ENCODE measurements at places on chromosomes 4 and X.

- DNase-seq: no peak
These were observed 59.2 kb upstream of the SLC39A8 start for GRCh38 chr4:102404431-102404969.

DNA sequence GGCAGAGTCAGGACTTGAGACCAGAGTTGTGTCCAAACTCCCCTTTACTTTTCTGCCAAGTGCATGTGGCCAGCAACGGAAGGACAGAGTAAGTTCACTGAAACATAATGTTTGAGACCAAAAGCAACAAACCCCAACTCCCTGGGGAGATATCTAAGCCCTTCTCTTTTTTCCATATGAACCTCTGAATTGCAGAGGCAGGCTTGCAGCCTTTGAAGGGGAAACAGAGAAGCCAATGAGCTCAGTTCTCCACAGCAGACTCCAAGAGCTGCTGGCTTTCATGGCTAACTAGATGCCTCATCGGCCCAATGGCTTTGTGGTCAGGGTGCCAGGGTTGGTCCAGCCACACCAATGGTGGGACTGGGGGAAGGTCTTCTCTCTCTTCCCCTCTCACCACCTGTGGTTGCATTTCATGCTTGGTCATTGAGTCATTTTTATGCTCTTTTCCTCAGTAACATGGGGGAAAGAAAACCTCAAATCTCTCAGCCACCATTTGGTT lies 34.0 kb downstream of the STARD8 start:
- no peak for DNase-seq

GRCh38 chr4:141719585-141719984 lies 83.2 kb downstream of the IL15 start:
- DNase-seq: no peak

DNA sequence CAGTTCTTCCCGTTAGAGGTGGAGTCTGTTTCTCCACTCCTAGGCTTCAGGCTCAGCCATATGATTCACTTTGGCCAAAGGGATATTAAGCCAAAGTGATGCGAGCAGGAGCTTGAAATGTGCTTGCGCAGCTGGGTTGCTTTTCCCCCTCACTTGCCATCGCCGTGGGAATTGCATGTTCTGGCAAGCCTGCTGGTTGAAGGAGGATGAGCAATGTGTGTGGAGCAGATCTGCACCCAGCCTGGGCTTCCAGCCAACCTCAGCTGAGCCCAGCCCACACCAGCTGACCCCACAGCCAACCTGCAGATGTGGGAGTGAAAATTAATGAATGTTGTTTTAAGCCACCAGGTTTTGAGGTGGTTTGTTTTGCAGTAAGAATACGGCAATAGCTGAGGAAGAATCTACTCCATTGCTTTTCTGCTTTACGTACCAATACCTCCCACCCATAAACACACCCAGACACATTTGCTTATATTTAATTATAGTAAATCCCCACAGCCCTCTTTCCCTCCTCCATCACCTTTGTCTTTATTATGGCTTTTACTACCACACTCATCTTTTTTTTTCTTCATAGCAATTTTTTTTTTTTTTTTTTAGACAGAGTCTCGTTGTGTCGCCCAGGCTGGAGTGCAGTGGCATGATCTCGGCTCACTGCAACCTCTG lies 132.8 kb upstream of the FUNDC1 start:
- no peak for DNase-seq

GRCh38 chr4:122920473-122920872 lies 1.9 kb downstream of the NUDT6 start:
- no peak for DNase-seq

DNA sequence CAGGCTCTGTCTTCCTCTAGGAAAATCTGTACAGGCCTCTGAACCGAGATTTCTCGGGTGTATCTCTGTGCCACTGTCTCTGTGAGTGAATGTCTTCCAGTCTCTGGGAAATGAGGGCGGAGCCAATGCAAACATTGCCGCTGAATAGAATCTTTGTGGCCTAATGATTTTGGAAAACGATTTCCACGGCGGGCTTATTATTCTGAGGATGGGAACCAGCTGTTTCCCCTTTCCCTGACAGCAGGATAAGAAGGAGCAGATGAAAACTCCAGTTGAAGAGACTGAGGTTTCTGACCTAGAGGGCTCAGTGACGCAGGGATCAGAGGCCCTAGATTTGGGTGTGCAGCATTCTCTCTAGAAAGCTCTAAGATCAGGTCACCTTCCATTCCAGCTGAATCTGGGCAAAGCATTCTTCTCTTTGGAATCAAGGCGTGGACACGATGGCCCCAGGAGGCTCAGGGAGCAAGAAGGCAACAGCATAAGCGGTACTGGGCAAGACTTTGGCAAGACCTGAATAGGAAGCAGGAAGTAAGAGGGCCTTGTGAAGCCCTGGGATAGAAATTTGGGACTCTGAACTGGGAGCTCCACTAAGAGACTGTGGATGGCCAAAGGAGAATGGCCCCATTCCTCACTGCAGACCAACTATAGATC lies 47.3 kb downstream of the PJA1 start:
- no peak for DNase-seq

- no peak for DNase-seq
These were observed 208.8 kb downstream of the STK32B start for GRCh38 chr4:5260121-5260520.

DNA sequence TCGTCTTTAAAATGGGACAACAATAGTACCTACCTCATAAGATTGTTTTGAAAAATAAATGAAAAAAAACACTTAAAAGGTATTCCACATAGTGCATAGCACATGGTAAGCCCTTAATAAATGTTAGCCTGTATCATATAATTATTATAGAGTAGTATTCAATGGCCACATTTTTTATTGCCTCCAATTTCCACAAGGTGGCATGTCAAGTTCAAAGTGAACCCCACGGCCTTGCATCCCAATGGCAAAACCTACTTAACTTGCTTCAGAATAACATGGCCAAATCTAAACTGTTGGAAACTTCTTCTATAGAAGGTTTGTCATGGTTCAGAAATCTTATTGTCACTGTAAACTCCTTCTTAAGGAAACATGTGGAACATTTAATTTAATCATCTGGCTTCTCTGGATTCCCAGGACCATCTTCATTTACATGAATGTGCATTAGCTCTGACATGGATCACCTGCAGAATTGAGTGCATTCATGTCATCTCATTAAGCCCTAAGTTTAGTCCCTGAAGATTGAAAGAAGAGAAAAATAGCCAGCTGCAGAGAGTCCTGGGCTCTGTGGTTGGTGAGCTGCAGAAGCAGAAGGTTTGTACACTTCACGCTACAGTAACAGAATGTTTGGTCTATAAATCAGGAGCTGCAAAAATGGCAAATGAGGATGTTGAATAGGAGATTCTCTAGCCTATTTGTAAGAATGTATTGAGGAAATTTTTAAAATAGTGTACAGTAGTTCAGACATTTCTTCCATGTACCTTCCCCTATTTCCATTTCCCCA lies 61.0 kb downstream of the ANXA3 start:
- peak; percentile 4 for DNase-seq

- no peak for DNase-seq
These were observed 313.2 kb downstream of the ANTXR2 start for GRCh38 chr4:79759793-79760192.

- DNase-seq: no peak
These were observed 80.6 kb downstream of the MFAP3L start for GRCh38 chr4:169945636-169946035.

DNA sequence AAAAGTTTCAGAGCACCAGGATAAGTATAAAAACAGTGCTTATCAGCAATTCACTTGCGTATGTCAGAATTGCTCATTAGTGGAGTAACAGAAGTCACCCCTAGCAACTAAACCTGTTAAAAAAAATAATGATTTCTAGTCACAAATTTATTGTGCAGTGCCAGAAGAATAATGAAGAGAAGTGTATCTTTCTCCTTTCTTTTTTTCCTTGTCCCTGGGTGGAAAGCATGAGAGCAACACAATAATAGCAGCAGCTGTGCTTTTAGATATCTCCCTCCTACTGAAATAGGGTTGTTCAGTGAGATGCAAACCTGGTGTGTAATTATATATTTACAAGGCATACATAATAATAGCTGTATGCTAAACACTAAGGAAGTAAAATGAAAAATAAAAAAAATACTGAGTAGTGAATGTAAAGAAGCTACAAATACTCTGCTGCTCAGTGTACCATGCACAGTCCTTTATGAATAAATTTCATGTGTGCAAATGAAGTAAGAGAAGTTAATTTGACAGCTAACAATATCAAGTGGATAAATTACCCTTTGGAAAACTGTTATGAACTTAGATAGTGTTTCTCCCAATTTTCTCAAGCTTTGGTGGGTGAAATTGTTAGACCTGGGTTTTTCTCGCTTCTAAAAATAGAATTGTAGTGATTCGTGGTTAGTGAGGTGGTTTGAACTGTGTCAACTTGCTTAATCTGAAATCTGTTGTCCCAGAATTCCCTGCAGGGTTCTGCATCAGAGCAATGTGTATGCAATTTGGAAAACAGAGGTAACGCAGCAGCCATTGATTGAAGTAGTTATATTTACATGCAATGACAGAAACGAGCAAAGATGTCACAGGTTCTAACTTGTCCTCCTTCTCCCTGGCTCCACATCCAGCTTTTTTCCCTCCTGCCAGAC lies 125.7 kb upstream of the NDST3 start:
- no peak for DNase-seq

- DNase-seq: no peak
These were observed 13.8 kb upstream of the SMS start for GRCh38 chrX:21926527-21927278.

- DNase-seq: no peak
These were observed 10.0 kb downstream of the QRFPR start for GRCh38 chr4:121370729-121371325.

- DNase-seq: no peak
These were observed 53.6 kb downstream of the EVC2 start for GRCh38 chr4:5654791-5655190.

DNA sequence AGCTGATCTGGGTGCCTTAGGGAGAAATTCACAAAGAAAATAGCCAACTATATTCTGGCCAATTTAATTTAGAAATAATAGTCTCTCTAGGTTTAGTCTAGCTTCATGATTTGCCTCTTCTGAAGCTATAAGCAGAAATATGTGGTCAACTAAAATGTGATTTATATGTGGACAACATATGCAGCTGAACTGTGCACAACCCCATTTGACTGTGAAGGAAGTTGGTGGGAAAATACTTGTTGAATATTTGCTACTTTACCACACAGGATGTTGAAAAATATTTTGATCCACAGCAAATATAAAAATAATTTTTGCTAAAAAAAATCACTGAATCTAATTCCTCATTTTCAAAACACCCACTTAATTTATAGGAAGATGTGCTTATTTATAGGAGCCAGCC lies 15.7 kb upstream of the RNF128 start:
- DNase-seq: no peak

GRCh38 chrX:110440016-110440805 lies 81.6 kb downstream of the RTL9 start:
- DNase-seq: no peak

GRCh38 chrX:1592470-1593142 lies 1.2 kb downstream of the AKAP17A start:
- no peak for DNase-seq

DNA sequence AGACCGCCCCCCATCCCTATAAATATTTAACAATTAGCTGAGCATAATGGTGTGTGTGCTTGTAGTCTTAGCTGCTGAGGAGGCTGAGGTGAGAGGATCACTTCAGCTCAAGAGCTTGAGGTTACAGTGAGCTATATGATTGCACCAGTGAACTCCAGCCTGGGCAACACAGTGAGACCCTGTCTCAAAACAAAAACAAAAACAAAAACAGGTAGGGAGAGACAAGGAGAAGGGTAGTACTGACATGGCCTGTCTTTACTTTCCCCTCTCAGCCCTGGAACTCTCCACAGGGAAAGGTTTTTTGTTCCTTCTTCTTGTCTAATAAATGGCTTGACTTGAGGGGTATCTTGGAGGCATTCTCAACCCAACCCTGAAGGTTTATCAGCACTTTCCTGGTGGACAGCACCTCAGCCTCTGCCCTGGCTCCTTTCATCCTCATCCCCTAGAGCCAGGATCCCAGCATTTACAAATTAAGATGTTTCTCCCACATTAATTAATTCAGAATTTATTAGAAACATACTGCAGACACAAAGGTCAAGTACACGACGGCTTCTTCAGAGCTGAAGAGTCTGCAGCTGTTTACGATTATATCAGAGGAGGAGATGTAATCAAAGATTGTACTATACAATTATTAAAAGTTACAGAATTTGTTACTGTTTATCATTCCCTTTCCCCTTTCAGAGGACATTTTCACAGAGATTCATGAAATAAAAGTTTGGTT lies 131.8 kb downstream of the AFF1 start:
- DNase-seq: no peak

DNA sequence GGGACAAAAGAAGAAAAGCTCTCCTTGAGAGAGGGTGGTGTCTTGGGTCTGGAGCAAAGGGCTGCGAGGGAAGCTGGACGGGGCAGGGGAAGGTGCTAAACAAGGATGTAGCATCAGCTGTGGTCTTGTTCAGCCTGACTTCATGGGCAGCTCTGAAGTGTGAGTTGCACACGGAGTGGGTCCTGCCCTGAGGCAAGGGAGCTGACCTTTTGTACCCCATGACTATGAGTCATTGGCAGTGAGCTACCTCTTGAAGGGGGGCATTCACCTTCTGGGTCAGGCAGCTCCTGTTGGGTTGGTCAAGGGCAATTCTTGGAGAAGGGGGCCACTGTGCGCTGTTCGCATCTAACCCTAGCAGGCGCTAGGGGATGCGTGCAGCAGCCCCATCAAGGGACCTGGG lies 151.8 kb downstream of the SMIM20 start:
- no peak for DNase-seq

DNA sequence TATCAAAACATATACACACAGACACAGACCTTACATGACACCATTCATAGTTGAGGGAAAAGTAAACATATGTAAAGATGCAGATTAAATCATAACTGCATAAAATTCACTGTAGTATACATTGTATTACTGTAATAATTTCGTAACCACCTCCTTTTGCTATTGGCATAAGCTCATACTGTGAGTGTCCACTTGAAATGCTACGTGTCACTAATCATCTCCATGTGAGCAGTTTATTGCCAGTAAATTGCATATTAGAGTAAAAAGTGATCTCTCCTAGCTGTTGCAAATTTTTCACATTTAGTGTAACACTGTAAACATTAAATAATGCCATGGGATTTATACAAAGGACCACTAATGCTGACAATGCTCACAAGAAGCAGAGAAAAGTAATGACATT lies 256.7 kb upstream of the GNPDA2 start:
- DNase-seq: no peak

GRCh38 chrX:133913658-133914388 lies 71.6 kb downstream of the GPC3 start:
- DNase-seq: no peak

DNA sequence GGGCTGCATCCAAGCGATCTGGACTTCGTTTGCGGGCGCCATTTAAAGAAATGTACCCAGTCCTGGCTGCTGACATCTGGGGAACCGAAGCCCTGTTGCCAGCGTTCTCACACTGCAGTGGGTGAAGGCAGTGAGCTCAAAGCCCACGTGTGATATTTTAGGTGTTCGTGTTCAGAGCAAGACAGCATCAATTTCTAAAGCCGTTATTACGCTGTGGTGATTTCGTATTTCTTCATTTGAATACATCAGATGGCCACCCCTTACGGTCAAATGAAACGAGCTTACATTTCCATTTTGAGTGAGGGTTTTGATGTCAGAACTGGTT lies 376 bp upstream of the C4orf36 start:
- DNase-seq: no peak

All from stimulated activated naive CD4-positive, alpha-beta T cell (primary cell).